ENCODE measurements at places on chromosomes 13 and 19.
A peak's percentile ranks its signal among the peaks of the same experiment; 100 is the strongest.

GRCh38 chr13:20676213-20676612 is 27.3 kb upstream of the IL17D start:
- no peak for DNase-seq

GRCh38 chr19:29634002-29634401 is 27.9 kb downstream of the POP4 start:
- no peak for DNase-seq

GRCh38 chr13:27857282-27857681 is 62.5 kb upstream of the PDX1 start:
- no peak for DNase-seq

DNA sequence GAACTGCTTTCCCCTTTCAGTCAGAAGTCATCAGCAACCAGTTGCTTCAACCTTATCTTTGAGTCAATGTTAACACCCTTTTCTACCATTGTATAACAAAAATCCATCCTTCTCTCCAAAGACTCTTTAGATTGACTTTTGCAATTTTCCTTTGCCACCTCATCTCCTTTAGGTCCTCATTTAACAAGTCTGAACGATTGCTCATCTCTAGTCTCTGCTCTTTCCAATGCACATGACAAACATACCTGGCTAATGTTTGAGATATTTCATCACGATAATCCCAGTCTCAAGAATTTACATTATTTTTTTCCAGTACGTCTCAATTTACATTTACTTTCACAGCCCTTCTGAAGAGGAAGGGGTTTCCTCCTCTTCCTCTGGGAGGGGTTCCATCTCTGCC is 127.5 kb downstream of the KLF12 start:
- DNase-seq = no peak

DNA sequence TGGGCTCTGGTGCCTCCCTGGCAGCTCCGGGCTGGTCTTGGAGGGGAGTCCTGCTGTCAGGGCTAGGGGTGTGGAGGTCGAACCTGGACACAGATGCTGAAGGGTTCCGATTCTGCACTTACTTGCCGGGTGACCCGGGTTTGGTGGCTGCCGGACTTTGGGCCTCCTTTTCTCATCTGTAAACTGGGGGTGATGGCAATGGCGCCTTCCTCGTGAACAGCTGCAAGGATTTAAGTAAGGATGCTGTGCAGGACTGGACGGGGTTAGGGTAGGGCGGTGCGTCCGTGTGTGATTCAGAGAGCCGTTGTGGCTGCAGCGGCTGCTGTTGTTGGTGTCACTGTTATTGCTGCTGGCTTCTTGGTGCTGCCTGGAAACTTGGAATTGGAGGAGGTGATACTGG is 2.4 kb downstream of the HPN start:
- DNase-seq = no peak

DNA sequence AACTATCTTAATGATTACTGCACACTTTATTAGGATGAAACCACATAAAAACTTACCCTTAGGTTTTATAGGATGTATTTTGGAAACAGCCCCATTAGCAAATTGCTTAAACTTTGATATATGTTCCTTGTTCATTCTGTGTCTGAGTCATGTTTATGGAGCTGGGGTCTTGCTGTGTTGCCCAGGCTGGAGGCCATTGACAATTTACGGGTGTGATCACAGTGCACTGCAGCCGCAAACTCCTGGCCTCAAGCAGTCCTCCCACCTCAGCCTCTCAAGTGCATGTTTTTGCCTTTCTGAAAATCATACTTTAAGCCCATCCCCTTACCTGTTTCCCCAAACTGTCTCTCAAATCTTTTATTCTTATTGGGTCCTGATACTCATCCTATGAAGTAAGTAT is 5.2 kb upstream of the CHAMP1 start:
- no peak for DNase-seq

DNA sequence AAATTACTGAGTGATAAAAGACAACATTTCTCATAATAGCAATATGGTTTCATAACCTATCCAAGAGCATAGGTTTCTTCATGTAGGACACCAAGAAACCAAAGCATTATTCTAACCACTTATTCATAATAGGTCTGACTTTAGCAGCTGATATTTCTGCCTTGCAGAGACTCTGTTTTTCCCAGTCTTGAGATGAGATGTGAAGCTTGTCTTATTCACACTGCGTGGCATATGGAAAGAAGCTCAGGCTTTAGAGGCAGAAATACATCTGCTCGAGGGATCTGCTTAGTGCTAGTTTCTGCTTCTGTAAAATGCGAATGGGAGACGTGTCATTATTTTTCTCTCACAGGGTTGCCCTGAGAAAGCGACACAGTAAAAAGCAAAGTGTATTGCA is 232.0 kb upstream of the SPRY2 start:
- no peak for DNase-seq

DNA sequence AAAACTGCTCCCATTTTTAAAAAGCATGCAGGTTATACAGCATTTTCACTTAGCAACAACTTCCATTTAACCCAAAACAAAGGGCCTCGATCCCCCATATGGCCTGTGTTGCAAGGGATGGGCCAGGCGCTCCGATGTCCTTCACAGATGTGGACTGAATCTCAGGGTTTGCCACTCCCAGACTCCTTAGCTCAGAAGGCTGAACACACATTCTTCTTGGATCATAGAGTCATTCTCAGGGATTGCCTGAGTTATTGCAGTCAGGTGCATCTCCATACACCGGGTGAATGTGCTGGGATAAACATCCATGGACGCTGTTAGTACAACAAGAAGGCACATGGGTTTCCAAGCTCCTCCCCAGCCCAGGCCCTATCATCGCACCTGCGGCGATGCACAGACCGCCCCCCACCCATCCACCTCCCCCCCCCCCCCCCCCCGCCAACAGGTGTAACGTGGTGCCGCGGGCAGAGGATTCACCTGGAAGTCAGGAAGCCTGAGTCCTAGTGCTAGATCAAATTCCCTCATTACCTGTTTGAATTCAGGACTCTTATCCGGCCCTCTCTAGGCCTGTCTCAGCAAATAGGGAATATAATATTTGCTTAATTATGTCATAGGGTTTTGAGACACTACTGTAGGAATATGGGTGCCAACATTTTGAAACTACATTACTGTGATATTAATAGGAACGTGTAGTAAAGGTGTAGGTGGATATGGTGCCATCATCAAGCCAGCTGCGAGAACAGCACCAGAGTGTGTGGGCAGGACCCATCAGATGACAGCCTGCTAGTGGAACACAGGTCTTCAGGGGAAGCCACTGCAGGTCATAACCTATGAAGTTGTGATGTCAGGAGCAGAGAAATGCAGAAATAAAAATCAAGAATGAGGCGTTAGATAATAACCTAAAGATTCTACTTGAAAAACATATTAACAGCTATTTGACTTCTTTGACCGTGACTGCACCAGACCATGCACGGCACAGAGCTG is 110.9 kb downstream of the SACS start:
- DNase-seq = no peak

GRCh38 chr13:113990321-113990837 is 16.5 kb upstream of the C13orf46 start:
- no peak for DNase-seq

- DNase-seq = no peak
Observed at GRCh38 chr13:110275931-110276552, 30.9 kb downstream of the COL4A1 start.

DNA sequence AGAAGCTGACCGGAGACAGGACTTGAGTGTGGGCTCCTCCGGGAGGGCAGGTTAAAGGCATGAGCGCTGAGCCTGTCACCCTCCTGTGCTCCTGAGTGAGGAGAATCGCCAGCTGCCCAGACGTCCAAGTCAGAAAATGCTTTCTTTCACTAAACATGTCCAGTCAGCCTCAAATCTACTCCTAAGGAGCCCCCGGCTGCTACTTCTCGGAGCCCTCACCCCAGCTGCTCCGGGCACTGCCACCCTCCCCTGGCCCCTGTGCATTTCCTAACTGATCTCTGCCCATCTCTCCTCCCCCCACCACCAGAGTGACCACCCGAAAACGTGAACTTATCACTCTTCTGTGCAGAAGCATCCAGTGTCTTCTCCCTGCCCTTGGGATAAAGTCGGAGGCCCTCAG is 277.5 kb upstream of the SOX1 start:
- DNase-seq = no peak

GRCh38 chr19:35436477-35437405 is 11.3 kb upstream of the FFAR2 start:
- DNase-seq = no peak

- DNase-seq = peak; percentile 21
Observed at GRCh38 chr13:62014299-62014698, 598.6 kb upstream of the PCDH20 start.

DNA sequence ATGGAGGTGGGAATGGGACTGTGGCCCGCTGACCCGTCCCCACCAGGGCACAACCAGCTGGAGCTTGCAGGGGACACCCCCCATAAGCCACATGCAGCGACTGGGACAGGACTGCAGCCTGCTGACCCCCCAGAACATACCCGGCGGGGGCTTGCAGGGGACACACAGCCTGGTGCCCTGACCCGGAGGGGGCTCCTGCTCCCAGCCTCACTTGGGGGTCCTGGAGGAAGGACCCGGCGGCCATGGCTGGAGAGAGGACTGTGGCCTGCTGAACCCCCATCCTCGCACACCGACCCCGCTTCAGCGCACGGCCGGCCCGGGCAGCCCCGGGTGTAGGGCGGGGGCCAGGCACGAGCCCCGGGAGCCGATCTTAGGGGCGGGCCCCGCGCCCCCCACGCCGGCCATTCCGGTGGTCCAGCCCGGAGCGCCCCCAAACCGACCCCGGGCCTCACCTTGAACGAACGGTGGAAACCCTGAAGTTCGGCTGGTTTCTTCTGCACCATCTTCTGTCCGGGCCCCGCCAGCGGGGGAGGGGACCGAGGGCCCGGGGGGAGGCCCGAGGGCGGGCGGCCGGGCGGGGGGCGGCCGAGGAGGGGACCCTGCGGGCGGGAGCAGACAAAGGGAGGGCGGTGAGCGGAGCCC is 574 bp downstream of the MKNK2 start:
- no peak for DNase-seq

All from renal pelvis (tissue), 12 donors.